Stimulated activated CD4-positive, alpha-beta T cell treated with anti-CD3 and anti-CD28 coated beads, Interleukin-2, amount 100 ng/mL, for 48 hours (primary cell): ENCODE measurements at places on chromosomes 5 and 9.

DNA sequence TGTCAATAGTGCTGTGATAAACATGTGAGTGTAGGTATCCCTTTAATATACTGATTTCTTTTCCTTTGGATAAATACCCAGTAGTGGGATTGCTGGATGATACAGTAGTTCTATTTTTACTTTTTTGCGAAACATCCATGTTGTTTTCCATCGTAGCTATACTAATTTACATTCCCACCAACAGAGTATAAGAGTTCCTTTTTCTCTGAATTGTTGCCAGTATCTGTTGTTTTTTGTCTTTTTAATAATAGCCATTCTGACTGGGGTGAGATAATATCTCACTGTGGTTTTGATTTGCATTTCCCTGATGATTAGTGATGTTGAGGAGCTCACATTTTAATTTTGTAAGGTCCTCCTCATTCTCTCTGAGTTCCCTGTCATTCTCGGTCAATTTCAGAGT lies 71.1 kb upstream of the NFIL3 start:
- no peak for DNase-seq

DNA sequence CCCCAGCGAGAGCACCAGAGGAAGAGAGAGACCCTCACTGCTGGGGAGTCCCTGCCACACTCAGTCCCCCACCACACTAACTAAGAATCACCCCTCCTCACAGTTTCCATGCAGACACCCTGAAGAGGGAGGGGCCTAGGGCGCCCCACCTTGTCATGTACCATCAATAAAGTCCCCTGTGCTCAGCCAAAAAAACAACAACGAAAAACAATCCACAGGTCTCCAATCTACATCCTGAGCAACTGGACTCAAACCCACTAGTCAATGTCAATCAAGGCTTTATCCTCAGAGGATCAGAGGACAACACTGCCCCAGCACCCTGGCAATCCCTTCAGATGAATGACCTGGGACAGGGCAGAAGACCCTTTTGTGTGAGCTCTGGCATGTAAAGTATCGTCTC lies 210.1 kb upstream of the MSX2 start:
- no peak for DNase-seq

- DNase-seq, result no peak
These were observed 109.5 kb upstream of the CD180 start for GRCh38 chr5:67305913-67306710.

DNA sequence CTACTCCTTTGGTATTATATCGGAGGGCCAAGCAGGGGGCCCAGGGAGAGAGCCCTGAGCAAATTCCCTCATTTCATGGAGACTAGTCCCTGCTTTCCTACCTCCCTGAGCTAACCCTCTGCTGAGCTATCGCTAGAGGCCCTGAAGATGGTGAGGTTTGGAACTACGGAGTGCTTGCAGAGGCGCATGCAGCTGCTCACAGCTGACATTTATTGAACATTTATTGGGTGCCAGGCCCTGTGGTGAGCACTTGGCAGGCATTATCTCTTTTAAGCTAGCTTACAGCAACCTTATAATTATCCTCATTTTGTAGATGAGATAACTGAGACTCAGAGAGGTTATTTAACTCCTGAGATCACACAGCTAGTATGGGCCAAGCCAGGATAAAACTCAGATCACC lies 9.8 kb downstream of the FAT2 start:
- DNase-seq, result no peak

GRCh38 chr9:98724810-98725530 lies 16.2 kb upstream of the GABBR2 start:
- DNase-seq, result no peak
